IMR-90 (cell line): ENCODE measurements at places on chromosomes 13 and 19. TPM values are rescaled to one million over a fixed set of nuclear protein-coding genes. Genes with fewer than 3 reads are reported as not detected.

GRCh38 chr19:53982001-53982451, 9.4 kb upstream of the CACNG6 start:
- DNase-seq = no peak

RAB8A gene
- 135 and 158 TPM in 2 replicates for total RNA-seq

DNA sequence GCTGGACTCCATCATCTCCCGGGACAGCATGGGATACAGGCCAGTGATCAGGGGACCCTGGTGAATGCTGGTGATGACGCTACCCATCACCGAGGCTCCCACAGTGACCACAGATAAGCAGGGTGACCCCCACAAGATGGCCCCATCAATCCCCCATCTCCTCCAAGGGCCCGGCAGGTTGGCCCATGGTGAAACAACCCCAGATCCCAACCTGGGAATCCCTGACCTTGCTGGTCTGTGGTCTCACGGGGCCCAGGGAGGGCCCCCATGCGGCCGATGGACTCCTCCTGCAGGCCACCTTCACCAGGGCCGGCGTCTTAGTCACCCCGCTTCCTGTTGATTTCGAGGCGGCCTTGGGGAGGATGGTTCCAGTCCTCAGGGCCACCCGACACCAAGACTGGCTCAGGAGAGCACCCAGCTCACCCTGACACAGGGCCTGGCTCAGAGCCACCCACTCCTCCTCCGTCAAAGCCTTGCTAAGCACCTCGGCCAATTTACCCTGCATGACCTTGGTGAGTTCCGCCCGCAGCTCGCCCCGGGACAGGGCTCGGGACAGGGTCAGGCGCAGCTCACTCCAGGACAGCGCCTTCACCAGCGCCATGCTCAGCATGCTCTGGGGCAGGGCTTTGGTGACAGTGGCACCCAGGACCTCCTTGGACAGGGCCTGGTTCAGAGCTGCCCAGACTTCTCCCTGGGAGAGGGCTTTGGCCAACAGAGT, 10.0 kb downstream of the IQCN start:
- DNase-seq = no peak

- peak; percentile 76 for DNase-seq
Measured at GRCh38 chr19:13155472-13156359, 5.5 kb downstream of the IER2 start.

- DNase-seq = peak; percentile 24
Measured at GRCh38 chr19:30227661-30228112, 144.5 kb upstream of the ZNF536 start.

DNA sequence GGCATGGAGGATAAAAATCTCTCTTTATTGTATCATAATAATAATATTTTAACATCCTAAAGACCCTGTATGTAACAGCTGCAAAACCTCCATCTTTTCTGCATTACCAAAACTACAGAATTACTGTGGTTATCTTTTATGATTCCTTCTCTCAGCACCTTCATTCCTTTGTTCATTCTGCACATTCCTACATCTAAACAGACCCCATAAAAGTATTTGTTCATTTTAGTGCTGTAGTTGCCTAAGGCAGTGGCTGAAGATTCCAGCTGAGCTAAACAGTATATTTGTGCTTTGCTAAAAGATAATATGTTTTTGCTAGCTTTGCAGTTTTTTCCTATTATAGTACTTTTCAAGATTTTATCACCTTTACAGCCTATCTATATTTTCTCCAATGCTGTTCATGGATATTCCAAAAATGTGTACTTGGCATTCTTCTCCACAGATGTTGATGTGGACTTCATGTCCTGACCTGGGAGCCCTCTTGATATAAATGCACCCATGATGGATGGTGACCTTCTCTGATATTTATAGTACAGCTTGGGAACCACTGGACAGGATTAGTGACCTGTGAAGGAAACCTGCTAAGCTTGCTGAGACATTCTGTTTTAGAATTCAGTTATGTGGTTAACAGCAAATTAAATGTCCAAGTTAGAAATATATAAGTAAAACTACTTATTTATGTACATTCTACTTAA, 2832.9 kb upstream of the PCDH20 start:
- peak; percentile 33 for DNase-seq

- DNase-seq = no peak
Measured at GRCh38 chr13:72889495-72889894, 107.6 kb downstream of the PIBF1 start.

VSTM1 gene
- not detected in 2 replicates for total RNA-seq

- no peak for DNase-seq
Measured at GRCh38 chr19:15279326-15279904, 47.2 kb upstream of the EPHX3 start.

GRCh38 chr13:30450066-30450465, 15.7 kb downstream of the HMGB1 start:
- DNase-seq = no peak

DNA sequence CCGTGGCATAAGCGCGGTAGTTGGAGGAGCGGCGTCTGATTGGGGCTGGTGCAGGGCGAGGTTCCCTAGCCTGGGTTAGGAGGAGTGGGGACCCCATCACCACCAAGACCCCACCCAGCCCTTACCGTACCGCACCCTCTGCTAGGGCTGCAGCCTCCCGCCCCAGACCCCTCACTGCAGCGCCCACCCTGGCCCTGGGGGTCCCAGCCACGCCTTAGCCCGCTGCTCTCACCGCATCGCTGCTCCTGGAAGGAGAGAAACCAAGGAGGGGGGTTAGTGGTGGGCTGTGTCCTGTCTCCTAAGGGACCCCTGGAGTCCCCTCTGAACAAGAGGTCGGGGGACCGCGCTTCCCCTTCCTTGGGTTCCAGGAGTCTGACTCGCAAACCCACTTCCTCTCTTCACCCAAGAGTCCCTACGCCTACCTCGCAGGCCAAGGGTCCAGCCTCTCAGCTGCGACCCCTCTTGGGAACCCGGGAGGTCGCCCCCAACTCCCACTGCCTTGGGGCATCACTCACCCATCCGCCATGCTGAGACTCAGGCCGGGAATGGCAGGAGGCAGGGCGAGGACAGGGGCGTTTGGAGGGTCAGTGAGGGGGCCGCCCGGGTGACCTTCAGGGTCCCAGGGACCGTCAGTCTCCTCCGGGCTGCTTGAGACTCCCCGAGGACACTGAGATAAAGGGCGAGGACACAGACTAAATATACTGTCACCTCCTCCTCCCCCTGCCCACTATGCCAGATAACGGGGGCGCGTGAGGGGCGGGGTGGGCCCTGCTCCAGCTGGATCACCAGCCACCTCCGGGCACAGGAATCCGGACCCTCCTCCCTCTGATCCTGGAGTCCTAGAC, at the start of gene TNNI3:
Gene TNNI3 (minus strand): TSS at position 669 of the 845 bp plus-strand sequence. CDS start 143 bp downstream, at position 526.
- no peak for DNase-seq

DNA sequence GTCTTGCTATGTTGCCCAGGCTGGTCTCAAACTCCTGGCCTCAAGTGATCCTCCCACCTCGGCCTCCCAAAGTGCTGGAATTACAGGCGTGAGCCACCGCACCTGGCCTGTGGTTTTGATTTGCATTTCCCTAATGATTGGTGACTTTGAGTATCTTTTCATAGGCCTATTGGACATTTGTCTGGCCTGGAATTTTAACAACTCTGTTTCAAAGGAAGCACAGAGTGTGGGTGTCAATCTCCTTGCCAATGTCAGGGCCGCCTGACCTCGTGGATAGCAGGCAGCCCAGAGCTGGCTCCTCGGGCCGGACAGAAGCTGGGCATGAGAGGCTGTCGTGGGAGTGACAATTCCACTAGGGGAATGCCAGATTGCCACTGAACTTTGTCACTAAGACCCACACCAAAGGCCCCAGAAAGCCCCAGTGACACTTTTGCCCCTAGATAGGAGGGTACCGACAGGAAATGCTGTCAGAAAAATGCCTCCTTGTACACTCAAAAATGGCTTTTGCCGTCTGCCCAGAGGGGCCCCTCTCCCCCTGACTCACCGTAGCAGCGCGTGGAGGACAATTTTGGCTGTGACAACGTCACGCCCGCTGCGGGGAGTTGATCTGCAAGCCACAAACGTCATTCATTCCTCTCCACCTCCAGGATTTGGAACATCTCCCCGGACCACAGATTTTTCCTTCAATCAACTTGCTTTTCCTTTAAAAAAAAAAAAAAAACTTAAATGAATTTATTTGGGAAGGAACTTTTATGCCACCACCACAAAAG, 11.7 kb upstream of the ADGRE5 start:
- peak; percentile 64 for DNase-seq

GRCh38 chr13:56720841-56721240, 419.9 kb upstream of the PRR20A start:
- DNase-seq = no peak

GRCh38 chr13:46688306-46688705, 108.7 kb downstream of the ESD start:
- no peak for DNase-seq

GRIN2D gene
- under 0.01 TPM in 2 replicates for total RNA-seq

- DNase-seq = no peak
Measured at GRCh38 chr13:50611117-50611781, 232.2 kb downstream of the DLEU7 start.

MAG gene
- total RNA-seq = not detected in 2 replicates

- DNase-seq = peak; percentile 57
Measured at GRCh38 chr13:30307194-30307970, at the start of gene KATNAL1. Gene KATNAL1, minus strand, starts transcription at chr13:30307551. Its CDS starts 23,774 bp downstream, at chr13:30283777.

GRCh38 chr19:51187395-51188226, 37.3 kb upstream of the CD33 start:
- no peak for DNase-seq

DNA sequence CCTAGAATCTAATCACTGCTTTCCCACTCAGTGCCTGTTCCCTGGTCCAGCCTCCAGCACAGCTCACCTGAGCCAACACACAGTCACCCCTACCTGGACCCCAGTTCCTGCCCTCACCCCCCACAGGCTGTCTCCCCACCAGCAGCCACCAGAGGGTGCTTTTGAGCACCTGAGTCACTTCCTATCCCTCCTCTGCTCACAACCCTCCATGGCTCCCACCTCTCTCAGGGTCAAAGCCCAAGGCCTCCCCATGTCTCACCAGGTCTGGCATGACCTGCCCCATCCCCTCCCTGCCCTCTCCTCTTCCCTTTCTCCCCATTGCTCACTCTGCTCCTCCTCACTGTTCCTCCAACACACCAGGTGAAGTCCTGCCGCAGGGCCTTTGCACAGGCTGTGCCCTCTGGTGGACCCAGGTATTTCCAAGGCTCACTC, 7.1 kb upstream of the DPP9 start:
- no peak for DNase-seq

- DNase-seq = peak; percentile 74
Measured at GRCh38 chr13:20165417-20166257, 4.8 kb upstream of the GJA3 start.

DNA sequence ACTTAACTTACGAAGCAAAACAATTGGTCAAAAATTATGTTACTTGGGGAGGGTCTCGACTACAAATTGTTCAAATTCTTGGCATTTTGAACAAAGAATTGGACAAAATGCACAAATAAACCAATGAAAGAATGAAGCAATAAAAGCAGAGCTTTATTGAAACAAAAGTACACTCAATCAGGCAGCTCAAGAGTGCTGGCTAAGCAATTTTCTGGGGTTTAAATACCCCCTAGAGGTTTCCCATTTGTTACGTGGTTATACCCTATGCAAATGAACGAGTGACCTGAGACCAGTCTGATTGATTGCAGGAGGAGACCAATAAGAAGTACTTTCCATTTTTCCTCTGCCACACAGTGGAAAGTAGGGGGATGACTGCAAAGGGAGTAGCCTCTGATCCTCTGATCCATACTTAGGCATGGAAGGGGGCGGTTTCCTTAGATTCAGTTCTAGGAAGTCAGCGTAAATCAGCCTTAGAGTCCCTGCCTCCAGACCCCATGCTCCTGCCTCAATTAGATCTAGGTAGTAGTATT, 228.6 kb downstream of the EFNB2 start:
- no peak for DNase-seq
